Hindlimb muscle (tissue), 1 donor: ENCODE measurements at places on chromosomes 5 and 9. TPM values are rescaled to one million over a fixed set of nuclear protein-coding genes. Genes with fewer than 3 reads are reported as not detected.

- no peak for DNase-seq
These were observed 19.3 kb downstream of the RFK start for GRCh38 chr9:76374783-76375559.

DNA sequence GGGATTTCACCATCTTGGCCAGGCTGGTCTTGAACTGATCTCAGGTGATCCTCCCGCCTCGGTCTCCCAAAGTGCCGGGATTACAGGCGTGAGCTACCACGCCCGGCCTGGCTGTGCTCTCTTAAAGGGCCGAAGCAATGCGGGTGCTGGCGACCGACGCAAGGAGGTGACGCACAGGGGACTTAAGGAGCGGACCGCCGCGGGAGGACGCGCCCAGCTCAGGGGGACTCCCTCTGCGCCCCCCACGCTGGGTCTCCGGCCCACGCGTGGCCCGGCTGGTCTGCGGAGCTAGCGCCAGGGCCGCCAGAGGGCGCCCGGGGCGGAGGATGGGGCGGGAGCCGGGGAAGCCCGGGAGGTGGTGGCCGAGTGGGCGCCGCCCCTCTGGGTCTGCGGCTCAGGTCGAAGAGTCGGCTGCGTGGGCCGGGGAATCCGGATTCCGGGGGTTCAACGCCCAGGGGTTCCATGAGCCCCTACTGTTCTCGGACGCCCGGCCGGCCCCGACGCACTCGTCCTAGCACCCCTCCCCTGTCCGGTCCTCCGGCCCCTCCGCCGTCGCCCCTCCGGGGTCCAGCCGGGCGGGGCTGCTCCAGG, 502 bp upstream of the CERCAM start:
- DNase-seq, result peak; percentile 86

DNA sequence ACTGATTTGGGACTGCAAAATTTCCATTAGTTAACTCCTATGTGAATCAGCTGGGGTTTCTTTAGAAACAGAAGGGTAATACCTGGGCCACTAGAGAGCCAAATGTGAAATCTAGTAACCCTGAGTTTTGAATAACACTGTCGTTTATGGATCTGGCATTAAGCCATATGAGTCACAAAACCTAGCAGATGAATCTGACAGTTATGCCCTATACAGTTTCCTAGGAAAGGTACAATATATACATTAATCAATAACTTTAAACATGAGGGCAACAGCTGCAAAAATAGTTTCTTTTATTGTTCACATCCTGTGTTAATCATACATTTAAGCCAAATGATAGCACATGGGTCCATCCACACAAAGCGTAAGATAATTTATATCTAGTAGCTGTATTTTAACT, 56.9 kb downstream of the PAM start:
- DNase-seq, result no peak

DNA sequence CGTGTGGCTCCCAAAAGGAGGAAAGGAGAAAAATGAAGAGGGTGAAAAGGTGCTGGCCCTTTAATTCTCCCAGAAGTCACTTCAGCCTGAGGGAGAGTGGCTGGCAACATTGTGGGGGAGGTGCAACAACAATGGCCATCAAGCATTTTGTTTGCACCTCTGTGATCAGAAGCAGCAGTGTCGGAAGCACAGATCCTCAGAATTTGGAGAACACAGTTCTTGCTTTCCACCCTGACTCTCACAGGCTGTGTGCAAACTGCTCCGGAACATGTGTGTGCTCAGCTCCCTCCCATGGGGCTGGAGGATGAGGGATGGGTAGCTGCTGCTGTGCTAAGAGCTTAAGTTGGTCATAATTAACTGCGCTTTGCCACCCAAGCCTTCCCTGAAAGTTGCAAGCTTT, 127.1 kb downstream of the DPYSL3 start:
- no peak for DNase-seq

- DNase-seq, result no peak
These were observed 142.3 kb upstream of the FSTL4 start for GRCh38 chr5:133754575-133755169.

- DNase-seq, result no peak
These were observed 64.8 kb downstream of the PLAC8L1 start for GRCh38 chr5:146040527-146040926.

DNA sequence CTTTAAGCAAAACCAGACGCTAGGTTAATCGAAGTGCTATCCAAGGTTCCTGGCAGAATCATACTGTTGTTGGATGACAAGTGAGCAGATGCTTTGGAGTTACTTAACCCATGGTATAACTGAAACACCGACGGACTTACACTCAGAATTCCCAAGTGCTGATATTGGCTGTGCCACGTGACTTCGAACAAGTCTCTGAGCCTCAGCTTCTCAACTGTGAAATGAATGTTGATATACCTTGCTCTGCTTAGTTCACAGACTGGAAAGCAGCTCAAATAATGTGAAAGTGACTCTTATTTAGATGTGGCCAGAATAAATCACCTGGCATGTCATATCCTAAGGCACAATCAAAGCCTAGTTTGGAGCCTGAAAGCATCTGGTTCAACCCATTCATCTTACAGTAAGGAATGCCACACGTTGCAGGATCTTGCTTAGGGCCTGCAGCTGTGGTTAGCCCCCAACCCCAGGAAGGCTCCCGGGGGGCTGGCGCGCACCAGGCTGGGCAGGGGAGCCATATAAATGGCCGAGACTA, 759 bp downstream of the GEMIN5 start:
- no peak for DNase-seq

DNA sequence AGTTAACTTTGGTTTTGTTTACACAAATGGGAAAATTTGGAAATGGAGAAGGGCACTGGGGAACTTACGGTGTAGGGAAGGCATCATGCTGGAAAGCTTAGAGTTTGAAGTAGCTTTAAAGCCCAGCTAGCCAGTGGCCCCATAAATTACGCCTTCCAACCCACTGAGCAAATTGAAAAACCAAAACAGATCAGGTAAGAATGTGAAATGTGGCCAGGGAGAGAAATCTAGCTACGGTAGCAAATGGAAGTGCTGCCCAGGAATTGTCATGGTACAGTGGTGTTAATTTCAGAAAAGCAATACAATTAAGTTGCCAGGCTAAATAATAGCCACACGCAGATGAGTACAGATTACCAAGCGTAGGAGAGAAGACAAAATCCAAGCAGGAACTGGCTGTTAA, 654.8 kb downstream of the PRELID2 start:
- no peak for DNase-seq

- DNase-seq, result no peak
These were observed 684 bp upstream of the SLC6A19 start for GRCh38 chr5:1200495-1201326.

DNA sequence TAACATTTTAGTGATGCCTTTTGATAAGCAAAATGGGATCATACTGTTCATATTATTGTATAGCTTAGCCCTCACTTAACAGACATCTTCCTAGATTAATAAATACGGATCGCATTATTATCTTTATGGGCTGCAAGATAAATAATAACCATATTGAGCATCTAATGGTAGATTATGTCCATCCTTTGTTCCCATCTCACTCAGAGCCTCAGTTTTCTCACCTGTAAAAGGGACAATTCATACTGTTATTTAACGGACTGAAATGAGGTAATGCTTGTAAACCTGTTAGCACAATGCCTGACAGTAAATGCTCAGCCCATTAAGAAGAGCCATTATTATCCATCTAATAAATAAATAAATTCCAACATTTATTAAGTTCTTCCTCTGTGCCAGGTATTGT, 3.0 kb upstream of the RPL26L1 start:
- no peak for DNase-seq

The C6 gene
- 0.19 TPM for polyA plus RNA-seq

The CACNA1B gene
- 1.3 TPM for polyA plus RNA-seq

The CLIC3 gene
- polyA plus RNA-seq, result 0.54 TPM

The GABRB2 gene
- 0.18 TPM for polyA plus RNA-seq

The SLC6A3 gene
- not detected for polyA plus RNA-seq

The PCDHGB5 gene
- 4.1 TPM for polyA plus RNA-seq

The FBN2 gene
- polyA plus RNA-seq, result 37.9 TPM
